ENCODE measurements at places on chromosomes 6 and 20.

DNA sequence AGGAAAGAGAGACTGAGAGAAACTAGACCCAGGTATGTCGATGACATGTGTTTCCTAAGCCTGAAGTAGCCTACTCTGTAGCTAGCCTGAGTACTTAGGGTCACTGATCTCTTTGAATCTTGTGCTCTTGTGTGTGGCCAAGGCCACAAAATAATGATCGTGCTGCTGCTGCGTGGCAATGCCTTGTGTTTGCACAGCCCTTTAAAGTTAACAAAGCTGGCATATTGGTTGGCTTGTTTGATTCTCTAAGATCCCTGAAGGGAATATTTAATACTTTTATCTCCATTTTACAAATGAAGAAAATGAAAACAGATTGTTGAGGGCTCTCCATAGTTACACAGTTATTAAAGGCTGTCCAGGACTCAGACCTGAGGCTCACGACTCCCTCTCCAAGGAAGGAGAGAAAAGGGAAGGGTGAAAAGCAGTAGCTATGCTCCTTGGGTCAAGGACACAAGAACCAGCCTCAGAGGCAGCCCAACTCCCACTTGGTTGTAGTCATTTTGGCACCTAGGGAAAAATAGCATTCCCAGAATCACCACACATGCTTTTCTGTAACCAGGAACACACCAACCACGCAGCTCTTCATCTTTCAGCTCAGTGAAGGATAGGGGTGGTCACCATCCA is 130.7 kb downstream of the LRFN2 start:
- no peak for DNase-seq

GRCh38 chr6:39923861-39924260 is 10.4 kb downstream of the MOCS1 start:
- DNase-seq: no peak

- DNase-seq: no peak
Measured at GRCh38 chr6:155351273-155352129, 37.2 kb upstream of the TFB1M start.

DNA sequence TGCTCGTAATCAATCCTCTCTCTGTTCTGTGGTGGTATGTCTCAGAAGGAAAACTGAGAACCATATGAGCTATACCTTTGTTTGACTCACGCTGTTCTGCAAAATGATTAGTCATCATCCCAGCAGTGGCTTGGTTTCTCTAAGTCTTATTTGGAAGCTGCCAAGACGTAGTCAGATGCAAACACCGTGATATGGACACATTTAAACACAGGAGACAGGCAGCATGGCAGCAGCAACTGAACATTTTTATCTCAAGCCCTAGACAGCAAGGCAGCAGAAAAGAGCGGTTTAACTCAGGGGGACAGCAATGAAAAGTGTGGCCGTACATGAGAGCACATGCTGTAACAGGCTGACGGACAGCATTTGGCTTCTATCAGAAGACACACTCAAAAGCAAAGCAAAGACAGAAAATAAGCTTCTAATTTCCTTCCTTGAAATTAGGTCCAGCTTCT is 1295.1 kb downstream of the EPHA7 start:
- DNase-seq: peak; percentile 3

- DNase-seq: peak; percentile 10
Measured at GRCh38 chr6:11522812-11523605, 14.5 kb upstream of the TMEM170B start.

DNA sequence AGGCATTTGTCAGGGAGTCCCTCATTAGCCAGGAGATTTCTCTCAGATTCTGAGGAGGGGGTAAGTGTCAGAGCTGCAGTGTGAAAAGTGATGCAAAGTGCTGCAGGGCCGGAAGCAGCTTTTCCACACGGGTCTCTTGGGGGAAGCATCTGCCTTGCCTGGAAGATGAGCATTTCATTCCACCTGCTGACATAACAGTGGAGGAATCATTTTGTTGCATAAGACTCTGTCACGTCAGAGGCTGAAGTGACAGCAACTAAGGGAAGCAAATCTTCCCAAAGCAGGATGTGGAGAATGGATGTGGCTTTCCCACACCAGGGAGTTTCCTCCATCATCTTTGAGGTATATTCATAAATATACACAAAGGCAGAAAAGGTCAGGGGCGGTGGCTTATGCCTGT is 22.8 kb downstream of the DCBLD1 start:
- DNase-seq: no peak

GRCh38 chr20:41623625-41624375 is 5.6 kb upstream of the CHD6 start:
- DNase-seq: no peak

- no peak for DNase-seq
Measured at GRCh38 chr6:79064635-79065034, 13.4 kb downstream of the PHIP start.

DNA sequence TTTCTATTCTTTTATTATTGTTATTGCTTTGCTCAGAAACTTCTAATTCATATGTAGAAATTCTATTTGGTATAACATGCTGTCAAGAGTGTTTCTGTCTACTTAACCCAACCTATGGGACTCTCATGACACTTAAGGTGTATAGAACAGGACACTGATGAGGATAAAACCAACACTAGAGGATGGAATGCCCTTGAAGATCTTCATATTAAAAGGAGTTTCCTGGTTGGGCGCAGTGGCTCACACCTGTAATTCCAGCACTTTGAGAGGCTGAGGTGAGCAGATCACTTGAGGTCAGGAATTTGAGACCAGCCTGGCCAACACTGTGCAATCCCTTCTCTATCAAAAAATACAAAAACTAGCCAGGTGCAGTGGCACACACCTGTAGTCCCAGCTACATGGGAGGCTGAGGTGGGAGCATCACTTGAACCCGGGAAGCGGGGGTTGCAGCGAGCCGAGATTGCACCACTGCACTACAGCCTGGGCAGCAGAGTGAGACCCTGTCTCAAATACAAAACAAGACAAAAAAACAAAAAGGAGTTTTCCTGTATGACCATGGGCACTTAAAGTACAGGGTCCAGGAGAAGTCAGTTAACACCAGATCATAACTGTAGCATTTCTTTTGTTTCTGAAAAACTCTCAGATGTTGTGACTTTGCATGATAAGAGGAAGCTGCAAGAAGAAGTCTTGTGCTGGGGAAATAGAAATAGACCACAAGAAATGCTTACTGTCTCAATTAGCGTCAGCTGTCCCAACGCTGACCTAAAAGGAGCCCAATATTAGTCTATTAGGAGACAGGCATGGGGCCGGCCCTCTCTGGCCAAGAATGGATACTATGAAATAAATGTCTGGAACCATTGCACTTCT is 38.9 kb upstream of the CD2AP start:
- DNase-seq: no peak

- no peak for DNase-seq
Measured at GRCh38 chr6:154341336-154341735, 15.3 kb downstream of the IPCEF1 start.

DNA sequence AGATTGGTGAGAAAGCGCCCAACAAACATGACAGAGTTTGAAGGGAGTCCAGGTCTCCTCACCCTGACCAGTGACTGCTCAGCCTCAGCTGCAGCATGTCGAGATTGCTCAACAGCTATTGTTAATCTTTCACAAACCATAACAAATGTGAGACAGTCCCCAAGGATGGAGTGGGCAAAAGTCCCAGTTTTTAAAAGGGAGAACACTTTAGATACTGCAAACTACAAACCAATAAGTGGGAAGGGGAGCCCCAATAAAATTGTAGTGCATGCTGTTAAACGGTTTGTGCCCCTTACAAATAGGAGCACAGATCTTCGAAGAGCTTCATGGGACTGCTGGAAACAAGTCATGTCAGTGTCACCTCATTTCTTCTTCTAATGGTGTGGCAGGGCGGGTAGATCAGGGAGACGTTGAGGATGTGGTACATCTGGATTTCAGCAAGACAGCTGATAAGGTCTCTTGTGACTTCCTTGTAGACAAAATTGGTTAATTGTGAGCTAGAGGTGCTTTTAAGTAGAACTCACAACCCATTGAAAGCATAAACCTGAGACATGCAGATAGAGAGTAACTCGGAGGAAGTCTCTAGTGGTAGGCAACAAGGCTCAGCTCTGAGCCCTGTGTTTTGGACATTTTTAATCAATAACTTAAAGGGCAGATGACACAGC is 134.0 kb upstream of the ARMC2 start:
- DNase-seq: peak; percentile 83

- DNase-seq: no peak
Measured at GRCh38 chr6:134614606-134615485, 296.9 kb upstream of the SGK1 start.

DNA sequence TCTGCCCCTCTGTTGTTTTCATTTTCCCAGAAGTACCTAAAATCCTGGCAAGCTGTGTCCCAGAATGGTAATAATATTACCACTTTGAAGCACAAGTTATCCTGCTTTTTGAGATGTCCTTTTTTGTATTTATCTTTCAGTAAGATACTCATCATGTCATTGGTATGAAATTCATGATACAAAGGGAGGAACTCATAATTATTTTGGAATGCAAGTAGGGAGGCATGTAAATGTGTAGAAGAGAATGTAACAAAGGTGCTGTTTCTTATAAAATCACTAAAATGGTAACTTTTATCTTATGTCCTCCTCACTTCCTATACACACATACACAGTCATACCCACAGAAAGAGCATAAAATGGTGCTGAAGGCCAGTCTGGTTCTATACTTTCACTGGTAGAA is 109.9 kb downstream of the CD2AP start:
- no peak for DNase-seq

GRCh38 chr6:144055121-144055931 is 40.0 kb downstream of the SF3B5 start:
- no peak for DNase-seq

GRCh38 chr6:127618729-127619128 is 41.8 kb downstream of the C6orf58 start:
- DNase-seq: peak; percentile 24

DNA sequence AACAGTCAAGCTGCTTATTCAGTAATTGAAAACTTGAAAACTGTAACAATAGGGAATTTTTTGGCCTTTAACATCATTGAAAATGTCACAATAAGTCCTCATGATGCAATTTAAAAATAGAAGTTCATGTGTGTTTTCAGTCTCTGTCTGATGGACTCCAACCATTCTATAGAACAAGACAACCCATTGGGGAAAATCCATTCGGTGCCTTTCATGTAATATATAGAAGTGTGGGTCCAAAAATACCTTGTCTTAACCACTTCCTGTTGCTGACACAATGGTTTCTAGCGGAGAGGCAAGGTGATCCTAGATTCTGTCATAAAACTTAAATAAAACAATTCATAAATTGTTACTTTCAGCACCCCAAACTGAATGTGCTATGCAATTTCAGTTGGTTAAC is 1131.3 kb upstream of the MAP3K7 start:
- no peak for DNase-seq

GRCh38 chr20:46784436-46785127 is 75.1 kb downstream of the SLC2A10 start:
- peak; percentile 2 for DNase-seq

- DNase-seq: peak; percentile 4
Measured at GRCh38 chr20:9243986-9244385, 175.1 kb downstream of the PLCB4 start.

- DNase-seq: no peak
Measured at GRCh38 chr6:48206091-48206490, 95.1 kb upstream of the PTCHD4 start.

GRCh38 chr6:35469751-35470662 is 1.8 kb downstream of the RPL10A start:
- DNase-seq: no peak

DNA sequence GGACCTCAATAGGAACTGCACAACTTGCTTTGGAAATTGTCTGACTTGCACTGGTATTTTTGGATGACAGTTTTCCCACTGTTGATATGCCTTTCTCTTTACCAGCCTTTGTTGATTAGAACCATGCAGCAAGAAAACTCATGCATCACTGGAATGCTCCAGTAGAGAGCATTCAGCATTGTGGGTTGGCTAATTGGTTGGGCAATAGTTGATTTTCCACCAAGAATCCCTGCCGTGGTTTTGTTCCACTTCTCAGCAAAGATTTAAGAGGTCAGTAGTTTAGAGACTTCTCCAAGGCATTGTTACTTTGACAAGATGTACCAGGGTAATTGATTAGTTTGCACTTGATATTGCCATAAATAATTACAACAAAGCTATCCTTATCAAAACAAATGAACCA is 260.0 kb downstream of the DHX35 start:
- no peak for DNase-seq

DNA sequence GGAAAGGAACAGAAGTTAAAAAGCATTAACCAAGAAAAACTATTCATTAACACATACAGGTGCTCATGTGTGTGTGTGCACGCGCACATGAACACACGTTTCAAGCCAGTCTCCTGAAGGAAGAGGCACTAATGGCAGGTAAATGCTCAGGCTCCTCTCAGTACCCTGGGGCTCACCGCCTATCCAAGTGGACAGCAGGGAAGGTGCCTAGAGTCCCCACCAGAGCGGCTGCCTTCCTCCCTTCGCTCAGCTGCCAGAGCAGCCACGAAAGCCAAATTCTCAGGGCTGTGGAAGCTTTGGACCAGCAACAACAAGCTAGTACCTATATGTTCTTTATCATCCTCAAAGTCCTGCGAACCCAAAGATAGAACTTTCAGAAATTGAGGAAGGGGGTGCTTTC is 42.6 kb downstream of the PLCG1 start:
- DNase-seq: no peak

DNA sequence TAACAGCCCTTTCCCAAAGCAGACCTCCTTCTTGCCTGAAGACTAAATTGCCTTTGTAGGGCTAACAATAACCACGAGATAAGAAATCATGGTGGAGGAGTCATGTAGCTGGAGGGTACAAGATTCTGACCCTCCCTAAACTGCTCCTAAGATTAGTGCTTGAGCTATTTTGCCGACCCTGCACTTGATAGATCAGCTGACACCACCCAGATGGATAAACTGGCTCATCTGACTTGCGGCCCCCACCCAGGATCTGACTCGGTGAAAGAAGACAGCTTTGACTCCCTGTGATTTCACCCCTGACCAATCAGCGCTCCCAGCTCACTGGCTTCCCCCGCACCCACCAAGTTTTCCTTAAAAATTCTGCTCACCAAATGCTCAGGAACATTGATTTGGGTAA is 57.6 kb upstream of the UNC93A start:
- no peak for DNase-seq

GRCh38 chr20:58580474-58580835 is 65.3 kb upstream of the APCDD1L start:
- no peak for DNase-seq

DNA sequence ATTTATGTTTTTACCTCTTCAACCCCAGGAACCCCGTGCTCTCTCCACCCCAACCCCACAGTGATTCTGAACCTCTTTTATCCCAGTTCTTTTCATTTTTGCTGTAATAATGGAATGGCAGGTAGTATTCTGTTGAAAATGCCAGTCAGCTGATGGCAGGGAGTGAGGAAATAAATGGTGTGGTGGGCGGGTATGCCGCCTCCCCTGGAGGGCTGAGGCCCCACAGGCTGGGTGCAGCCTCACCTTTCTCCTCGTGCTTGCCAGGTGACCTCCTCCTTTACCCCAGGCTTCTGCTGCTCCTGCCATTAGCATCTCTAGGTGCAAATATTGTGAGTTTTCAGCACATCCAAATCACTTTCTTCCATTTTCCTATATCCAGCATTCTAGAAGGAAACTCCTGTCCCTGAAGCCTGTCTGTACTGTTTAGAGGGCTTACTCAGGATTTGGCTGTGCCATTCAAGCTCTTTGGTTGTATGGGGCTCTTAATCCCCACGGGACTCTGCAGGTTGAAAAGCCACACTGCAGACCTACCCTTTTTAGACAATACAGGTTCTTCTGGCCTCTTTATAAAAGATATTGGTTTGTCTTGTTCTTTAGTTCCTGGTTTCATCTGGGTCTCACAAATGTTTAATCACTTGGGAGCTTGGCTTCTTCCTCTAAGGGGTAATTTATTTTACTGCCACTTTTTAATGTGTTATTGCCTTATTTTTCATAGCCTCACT is 201.8 kb downstream of the JARID2 start:
- no peak for DNase-seq
